Stimulated activated CD8-positive, alpha-beta memory T cell treated with anti-CD3 and anti-CD28 coated beads, Interleukin-7, amount 100 ng/mL, for 48 hours (primary cell): ENCODE measurements at places on chromosomes 3 and 15.

- no peak for DNase-seq
Observed at GRCh38 chr3:129106866-129107565, 14.6 kb downstream of the RAB43 start.

DNA sequence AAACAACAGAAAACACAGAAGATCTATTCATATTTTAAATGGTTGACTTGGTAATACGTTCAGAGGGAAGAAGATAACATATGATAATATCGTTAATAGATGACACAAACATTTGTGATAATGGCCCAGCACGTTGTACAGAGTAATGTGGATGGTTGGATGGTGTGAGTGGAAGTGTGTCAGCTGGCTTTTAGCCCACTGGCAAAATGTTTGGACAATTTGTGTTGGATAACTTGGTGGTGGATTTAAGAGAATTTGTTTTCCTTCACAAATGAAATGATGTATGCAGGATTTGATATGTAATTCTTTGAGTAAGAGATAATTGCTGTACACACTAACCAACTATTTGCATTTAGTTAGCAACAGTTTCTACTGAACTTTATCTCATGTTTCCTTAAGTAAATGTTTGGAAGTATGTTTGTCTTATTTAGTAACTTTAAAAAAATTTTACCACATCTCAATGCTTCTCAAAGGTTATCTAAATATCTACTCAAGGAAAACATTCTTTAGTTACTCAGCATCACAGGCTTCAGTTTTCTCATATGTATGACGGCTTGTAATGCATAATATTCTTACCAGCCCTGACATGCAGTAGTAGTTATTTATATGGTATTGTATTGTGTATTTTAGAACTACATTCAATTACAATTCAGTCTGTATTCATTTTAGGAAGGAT is 328.5 kb upstream of the GOLIM4 start:
- no peak for DNase-seq

- no peak for DNase-seq
Observed at GRCh38 chr15:50189633-50190032, 7.6 kb downstream of the SLC27A2 start.

- no peak for DNase-seq
Observed at GRCh38 chr15:80953001-80953952, 36.3 kb downstream of the MESD start.

DNA sequence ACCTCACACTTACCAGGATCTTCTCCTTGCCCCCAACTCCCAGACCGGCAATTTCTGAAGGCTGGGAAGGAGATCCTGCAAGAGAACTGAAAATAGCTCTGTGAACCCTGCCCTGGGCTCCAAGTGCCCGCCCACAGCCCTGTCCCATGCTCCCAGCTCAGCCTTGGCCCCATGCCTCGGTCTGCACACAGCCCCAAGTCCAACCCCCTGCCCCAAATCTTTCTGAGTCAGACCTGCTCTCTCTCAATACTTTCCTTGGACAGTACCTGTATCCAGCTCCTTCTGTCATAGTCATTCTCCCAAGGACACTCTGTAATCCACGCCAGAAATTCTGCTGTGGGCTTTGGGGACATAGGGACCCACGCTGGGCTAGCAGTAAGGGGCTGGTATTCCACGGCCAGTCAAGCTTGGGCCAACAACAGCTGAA is 6.3 kb upstream of the SMAD3 start:
- no peak for DNase-seq

DNA sequence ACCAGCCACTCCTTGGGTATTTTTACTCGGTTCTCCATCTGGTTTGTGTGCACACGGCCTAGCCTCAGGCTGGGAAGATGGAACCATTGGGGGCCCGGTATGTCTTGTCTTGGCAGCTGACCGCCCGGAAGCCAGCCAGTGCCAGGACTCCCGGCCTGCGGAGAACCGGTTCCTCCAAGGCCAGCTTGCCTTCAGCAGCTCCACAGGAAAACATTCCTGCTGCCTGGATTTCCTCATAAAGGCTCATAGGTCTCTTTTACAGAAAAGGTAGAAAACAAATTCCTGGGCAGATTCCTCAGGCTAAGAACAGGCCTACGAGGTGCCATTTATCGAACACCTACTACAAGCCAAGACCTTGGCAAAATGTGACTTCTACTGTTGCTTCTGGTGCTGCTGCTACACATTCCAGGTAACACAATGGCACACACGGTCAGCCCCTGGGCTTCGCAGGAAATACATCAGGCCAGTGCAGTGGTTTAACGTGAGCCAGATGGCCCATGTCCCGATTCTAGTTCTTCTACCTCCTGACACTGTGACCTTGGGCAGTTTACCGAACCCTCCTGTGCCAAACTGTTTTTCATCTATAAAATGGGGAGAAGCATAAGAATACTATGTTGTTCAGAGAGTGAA is 141.8 kb downstream of the OPA1 start:
- no peak for DNase-seq

GRCh38 chr3:63908081-63908736 is 4.0 kb downstream of the SCAANT1 start:
- DNase-seq, result no peak

GRCh38 chr15:80183886-80184285 is 31.1 kb downstream of the FAH start:
- DNase-seq, result no peak

DNA sequence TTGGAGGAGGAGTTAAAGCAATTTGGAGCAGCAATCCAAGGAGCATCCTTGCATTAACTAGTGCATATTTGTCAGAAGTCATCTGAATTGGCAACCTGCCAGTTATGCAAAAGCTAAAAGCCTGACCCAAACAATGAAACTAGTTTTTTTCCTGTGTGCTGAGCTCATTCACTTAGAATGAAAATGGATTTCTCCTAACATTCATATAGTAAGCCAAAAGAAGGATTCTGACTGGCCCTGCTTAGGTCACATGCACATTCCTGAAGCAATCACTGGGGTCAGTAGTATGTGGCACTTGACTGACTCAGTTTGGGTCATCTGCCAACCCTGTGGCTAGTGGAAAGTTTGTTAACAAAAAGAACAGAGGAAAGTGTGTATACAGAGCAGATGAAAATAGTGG is 30.5 kb downstream of the OXSM start:
- no peak for DNase-seq

DNA sequence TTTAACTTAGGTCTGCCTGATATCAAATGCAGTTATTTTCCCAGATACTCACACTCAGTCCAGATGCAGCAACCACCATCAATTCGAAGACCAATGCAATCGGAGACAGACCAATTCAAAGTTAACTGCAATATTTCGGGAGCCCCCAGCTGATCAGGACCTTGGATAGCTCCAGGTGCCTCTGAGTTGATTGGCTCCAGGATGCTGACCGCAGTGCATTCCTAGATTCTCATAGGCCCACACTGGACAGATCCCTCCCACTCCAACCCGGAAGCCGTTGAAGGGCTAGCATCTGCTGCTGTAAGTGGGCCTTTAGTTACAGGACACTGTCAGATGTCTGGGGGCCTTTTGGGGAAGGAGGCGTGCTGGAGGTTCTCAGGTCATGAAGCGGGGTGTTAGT is 89.5 kb upstream of the ATP2B2 start:
- no peak for DNase-seq

- no peak for DNase-seq
Observed at GRCh38 chr3:127831723-127832172, 9.4 kb upstream of the MGLL start.

- DNase-seq, result no peak
Observed at GRCh38 chr3:71109241-71109976, 474.1 kb downstream of the FOXP1 start.

GRCh38 chr15:38557921-38558320 is 6.7 kb downstream of the RASGRP1 start:
- no peak for DNase-seq

DNA sequence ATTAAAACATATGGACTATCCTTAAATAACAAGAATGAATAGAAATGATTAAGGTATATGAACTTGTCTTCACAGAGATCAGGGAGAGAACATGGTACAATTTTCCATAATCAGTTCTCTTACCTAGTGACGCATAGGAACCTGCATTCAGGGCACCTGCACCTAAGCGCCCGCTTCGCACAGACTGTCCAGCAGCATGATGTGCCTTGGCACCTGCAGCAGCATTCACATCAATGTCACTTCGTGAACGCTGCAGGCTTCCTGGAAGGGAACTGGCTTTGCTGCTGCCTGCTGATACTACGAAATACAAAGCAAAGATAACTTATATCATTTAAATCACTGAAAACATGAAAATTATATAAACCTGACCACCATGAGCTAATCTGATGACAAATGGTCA is 115.2 kb downstream of the CLASP2 start:
- no peak for DNase-seq

DNA sequence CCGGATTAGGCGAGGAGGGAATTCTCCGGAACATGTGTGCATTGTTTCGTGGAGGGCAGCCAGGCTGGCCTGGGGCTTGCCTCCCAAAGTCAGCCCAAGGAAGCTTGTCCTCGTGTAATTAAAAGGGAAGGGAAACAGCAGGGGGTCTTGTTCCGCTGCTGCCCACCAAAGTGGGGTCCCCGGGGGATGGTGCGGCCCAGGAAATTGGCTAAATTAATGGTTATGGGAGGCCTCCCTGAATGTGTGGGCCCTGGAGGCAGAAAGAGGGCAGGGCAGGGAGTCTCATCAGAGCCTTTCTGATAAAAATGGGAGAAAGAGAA is 118.1 kb downstream of the OPA1 start:
- DNase-seq, result no peak

DNA sequence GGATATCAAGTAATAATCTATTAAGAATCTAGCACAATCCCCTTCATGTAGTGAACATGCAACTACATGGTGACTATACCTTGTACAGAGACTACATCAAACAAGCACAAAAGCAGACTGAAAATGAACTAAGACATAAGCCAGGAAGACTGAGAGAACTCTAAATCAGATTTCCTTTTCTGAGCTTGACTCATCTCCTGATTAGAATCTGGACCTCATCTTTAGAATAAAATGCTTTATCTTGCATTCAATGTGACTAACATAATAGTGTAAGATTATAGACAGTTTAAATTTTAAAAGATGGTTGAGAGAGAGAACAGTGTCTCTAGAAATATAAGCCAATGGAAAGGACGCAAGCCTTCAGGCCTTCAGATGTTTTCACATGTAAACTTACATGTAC is 17.5 kb upstream of the PKM start:
- no peak for DNase-seq

DNA sequence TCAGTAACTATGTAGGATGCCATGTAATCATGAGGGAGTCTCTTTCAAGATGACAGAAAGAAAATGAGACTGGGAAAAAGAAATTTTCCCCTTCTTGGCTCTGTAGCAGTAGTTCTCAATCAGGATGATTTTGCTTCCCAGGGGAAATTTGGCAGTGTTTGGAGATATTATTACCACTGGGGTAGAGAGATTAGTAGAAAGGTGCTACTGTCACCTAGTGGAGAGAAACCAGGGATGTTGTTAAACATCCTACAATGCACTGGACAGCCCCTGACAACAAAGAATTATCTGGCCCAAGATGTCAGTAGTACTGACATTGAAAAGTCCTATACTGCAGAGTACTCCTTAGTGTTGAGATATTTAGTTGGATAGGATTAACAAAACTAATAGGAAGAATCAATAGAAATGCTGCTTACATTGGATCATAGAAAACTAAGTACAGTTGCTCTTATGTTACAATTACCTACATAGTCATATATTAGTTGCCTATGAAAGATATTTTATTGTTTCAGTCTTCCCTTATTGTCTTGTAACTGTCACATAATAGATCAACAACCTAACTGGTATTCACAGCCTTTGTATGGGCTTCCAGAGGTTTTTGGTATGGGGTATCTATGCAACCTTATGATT is 433.3 kb downstream of the RAP2B start:
- no peak for DNase-seq

- no peak for DNase-seq
Observed at GRCh38 chr15:76840830-76841460, 64.2 kb downstream of the SCAPER start.

- no peak for DNase-seq
Observed at GRCh38 chr3:124986192-124987143, 51.9 kb upstream of the MUC13 start.

DNA sequence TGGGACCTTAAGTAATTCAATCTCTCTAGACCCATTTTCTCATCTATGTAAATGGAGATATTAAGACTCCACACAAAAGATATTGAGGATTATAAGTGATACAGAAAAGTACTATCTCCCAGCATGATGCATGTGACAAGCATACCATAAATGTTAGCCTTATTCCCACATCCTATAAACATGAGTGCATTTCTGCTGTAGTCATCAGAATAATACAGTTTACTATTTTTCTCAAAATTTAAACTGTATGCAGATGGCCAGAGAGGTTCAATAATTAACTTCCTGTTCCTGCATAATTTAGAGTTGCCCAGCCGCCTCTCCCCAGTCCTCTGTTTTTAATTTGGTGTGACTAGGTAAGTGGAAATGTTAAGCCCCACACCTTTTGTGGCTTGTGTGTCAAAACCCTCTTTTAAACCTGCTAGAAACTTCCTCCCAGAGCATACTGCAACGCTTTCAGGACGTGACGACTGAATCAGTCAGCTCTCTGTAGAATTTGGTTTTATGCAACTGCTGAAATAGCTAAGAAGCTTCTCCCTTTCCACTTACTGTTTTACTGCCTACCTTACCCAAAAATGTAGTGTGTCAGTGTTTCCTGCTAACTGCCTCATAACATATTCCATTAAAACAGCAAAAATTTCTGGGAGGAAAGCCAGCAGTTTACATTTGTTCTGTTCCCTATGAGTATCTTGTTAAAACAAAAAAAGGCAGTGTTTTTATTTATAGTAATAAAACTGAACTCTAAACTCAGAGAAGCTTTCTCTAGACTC is 1037.9 kb downstream of the EPHA3 start:
- DNase-seq, result no peak

DNA sequence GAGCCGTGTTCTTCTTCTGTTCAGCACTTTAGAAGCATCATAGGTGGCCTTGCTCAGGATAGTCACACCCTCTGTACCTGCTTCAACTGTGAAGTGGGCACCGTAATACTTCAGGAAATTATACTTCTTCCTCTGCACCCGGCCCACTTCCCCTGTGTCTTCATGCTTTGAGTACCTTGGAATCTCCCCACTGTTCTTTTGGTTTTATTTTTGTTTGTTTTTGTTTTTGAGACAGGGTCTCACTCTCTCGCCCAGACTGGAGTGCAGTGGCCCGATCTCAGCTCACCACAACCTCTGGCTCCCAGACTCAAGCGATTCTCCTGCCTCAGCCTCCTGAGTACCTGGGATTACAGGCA is 1.7 kb downstream of the P2RY14 start:
- DNase-seq, result no peak

DNA sequence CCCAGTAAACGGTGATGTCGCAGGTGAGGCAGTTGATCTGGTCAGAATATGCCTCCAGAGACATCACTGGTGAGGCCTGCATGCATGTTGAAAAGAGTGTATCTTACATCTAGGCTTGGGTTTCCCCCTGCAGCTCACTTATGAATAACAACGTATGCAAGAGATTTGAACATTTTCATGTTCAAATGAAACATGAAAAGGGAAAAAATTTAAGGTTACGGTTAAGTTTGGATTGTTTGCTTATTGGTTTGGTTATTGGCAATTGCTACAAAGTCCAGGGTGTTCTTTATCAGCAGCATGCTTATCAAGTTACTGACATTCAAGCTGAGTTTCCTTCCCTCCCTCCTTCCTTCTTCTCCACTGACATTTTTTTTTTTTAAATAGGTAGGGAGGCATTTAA is 123.2 kb downstream of the IGF1R start:
- no peak for DNase-seq

- DNase-seq, result no peak
Observed at GRCh38 chr15:79060175-79060574, 30.4 kb downstream of the RASGRF1 start.

GRCh38 chr15:44598892-44599291 is 61.9 kb downstream of the EIF3J start:
- DNase-seq, result no peak

GRCh38 chr3:75781079-75781745 is 4.1 kb downstream of the ZNF717 start:
- DNase-seq, result no peak
